Skeletal muscle tissue (tissue), 5 donors: ENCODE measurements at places on chromosomes 12 and 14. TPM values are rescaled to one million over a fixed set of nuclear protein-coding genes. Genes with fewer than 3 reads are reported as not detected.

The TAS2R9 gene
- total RNA-seq, result 0.52 TPM

The PLEK2 gene
- total RNA-seq, result 3.7 TPM

The RPS6KL1 gene
- total RNA-seq, result 3.1 TPM

The EXOC3L4 gene
- total RNA-seq, result 0.52 TPM

The FOXN4 gene
- total RNA-seq, result not detected
